Globus pallidus (tissue), 1 donor: ENCODE measurements at places on chromosomes 13 and 19.

- DNase-seq: no peak
Observed at GRCh38 chr13:114118511-114119123, 13.8 kb downstream of the RASA3 start.

- no peak for DNase-seq
Observed at GRCh38 chr19:22623841-22624221, 10.3 kb upstream of the ZNF492 start.

- no peak for DNase-seq
Observed at GRCh38 chr19:47093841-47094240, 19.7 kb downstream of the ZC3H4 start.

DNA sequence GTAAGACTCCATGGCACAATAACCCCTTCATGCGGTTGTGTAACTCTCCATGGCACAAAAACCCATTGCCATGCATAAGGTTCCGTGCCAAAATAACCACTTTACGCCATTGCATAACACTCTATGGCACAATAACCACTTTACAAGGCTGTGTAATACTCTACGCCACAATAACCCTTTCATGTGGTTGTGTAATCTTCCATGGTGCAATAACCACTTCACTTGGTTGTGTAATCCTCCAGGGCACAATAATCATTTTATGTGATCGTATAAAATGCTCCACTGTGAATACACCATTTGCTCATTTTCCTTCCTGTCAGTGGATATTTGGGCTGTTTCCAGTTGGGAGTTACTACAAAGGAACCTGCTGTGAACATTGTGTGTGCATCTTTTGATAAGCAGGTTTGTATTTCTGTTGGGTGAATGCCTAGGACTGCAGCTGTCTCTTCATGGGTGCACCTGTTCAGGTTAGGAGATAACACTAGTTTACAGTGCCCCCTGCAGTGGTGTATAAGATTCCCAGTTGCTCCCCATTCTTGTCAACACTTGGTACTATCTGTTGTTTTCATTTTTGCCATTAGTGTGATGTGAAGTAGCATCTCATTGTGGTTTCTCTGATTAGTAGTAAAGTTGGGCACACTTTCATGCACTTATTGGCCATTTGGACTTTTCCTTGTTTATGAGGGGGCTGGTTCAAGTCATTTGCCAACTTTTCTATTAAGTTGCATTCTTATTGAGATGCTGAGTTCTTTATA, 21.1 kb upstream of the ZSCAN18 start:
- no peak for DNase-seq

DNA sequence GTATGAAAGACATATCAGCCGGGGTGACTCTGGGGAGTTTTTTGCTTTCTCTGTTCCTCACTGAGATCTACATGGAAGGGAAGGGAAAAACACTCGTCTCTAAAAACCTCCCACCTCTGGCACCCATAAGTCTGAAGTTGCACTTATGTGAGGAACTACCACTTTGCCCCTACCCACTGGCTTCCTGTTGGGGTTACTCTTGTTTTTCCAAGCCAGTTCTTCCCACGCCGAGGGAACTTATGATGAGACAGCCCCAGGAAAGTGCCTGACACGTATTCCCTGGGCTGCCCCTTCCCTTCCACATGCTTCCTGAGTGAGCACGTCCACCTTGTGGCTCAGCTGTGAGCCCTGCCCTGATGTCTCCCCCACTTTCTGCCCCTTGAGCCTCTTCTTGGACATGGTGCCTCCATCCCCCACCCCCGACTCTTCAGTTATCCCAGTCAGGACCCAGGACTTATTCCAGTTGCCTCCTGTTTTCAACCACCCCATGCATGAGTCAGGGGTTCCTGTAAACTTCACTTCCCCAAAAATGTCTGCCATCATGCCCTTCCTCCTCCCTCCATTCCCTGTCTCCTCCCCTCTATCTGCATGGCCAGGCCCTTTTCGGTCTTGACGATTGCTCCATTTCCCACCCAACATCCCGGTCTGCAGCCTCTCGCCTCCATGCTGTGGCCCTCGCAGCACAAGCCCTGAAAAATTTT, 5.1 kb upstream of the SIGLEC7 start:
- peak; percentile 25 for DNase-seq

DNA sequence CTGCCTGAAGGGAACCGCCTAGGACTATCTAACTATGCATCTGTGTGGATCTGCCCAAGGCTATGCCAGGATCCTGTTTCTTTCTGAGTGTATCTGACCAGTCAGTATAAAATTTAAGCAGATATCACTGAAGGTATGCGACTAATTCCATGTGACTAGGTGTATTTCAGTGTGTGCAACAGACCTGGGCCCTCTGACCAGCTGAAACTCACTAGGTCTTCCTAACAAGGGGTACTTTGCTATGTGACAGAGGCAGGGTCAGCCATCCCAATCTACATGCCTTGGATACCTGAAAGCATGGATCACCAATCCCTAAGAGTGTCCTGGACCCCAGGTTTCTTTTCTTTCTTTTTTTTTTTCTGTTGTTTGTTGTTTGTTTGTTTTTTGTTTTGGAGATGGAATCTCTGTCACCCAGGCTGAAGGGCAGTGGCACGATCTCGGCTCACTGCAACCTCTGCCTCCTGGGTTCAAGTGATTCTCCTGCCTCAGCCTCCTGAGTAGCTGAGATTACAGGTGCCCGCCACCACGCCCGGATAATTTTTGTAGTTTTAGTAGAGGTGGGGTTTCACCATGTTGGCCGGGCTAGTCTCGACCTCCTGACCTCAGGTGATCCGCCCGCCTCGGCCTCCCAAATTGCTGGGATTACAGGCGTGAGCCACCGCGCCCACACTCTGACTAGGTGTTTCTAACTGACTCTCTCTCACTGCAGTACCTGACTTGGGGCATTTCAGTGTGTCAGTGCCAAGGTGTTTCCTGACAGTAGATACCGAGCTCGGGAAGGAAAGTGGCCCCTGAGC, 43.5 kb downstream of the FCGBP start:
- no peak for DNase-seq

- DNase-seq: no peak
Observed at GRCh38 chr13:23941211-23941610, 43.9 kb upstream of the C1QTNF9B start.

GRCh38 chr19:9828551-9829063, 889 bp downstream of the UBL5 start:
- no peak for DNase-seq

- no peak for DNase-seq
Observed at GRCh38 chr13:47890146-47890814, 110.8 kb downstream of the SUCLA2 start.

DNA sequence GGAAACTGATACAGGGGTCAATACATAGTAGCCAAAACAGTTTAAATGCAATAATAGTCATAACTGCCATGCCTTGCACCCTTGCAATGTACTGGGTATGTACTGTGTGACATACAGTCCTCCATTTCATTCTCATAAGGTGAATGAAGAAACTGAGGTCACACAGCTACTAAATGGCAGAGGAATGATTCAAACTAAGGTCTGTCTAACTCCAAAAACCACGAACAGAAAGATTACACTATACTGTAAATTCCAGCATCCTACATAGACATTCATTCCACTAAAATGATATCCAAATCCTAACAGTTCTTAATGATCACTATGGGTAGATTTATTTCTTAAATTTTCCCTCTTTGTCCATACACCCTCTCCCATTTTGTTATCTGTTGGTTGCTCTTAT, 238.1 kb upstream of the SERP2 start:
- no peak for DNase-seq

GRCh38 chr19:8461376-8461775, 16.6 kb downstream of the HNRNPM start:
- DNase-seq: no peak

DNA sequence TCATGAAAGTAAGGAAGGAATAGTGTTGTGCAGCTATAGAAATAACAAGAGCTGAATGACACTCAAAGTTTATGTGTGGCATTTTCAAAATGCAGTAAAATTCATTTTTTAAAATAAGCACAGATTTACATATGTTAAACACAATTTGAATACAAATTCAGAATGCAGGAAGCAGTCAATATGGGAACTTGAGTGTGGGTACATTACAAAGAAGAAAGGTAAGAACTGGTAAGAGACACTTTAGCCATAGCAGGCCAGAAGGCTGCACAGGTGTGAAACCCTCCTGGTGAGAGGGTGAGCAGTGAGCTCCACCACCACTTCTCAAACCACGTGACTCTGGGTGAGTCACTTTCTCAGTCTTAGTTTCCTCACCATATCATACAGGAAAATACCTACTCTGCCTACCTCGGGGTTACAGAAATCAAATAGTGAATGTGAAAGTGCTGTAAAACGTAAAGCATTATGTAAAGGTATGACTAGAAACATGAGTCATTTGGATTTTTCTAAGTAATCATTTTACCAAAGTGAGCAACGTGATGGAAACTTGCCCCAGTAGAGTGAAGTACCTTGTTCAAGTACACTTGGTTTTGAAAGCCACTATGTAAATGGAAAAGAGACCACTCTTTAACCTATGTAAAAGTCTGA, 40.5 kb downstream of the USP12 start:
- DNase-seq: no peak

DNA sequence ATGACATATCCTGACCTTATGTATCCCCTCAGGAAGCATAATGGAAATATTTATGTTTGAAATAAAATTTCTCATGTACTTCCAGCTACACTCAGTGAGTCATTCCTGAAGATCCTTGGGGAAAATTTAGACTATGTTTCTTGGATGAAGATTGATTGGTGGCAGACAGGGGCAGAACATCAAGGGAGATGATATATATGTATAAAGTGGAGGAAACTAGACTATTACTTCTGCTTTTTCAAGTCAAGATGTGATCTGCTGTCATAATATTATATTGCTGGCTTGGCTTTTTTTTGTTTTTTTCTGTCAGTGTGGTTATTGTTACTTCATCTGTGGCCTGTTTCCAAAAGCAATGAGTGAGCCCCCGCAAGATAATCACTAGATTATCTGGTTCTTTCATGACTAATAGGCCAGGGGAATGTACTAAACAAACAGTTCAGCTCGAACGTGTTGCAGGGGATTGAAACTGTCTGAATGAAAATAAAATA, 87.2 kb upstream of the TNFSF11 start:
- no peak for DNase-seq

DNA sequence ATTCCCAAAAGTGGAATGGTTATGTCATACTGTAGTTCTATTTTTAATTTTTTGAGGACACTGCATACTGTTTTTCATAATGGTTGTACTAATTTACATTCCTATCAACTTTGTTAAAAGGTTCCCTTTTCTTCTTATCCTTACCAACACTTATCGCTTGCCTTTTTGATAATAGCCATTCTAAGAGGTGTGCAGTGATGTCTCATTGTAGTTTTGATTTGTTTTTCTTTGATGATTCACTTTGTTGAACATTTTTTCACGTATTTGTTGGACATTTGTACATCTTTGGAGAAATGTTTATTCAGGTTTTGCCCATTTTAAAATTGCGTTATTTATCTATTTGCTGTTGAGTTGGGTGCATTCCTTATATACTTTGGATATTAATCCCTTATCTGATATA, 188.8 kb upstream of the SPRY2 start:
- no peak for DNase-seq

DNA sequence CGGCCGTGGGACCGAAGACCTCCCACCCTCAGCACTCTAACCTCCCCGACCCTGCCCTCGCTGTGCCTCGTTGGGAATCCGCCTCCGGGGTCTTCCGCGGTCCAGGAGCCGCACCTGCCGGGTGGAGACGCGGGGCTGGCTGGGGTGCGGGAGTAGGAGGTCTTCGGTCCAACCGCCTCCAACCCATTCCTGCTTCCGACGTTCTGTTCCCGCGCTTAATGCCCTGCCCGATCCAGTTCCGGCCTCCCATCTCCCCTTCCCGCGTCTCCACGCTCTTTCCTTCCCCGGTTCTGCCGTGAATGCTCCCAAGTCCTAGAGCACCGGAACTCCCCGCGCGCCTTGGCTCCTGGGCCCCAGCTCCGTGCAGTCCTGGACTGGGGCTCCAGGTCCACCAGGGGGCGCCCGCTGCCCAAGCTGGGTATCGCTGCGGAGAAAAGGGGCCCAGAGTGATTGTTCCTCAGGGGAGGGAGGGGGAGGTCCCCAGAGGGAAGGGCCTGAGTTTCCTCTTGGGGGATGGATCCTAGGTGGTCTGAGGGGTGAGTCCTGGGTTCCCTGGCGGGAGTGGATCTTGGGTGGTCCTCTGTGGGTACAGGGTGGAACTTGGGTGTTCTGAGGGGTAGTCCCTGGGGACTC, 14.1 kb upstream of the TNFSF9 start:
- peak; percentile 91 for DNase-seq
